ENCODE measurements at places on chromosomes 1 and 21.

DNA sequence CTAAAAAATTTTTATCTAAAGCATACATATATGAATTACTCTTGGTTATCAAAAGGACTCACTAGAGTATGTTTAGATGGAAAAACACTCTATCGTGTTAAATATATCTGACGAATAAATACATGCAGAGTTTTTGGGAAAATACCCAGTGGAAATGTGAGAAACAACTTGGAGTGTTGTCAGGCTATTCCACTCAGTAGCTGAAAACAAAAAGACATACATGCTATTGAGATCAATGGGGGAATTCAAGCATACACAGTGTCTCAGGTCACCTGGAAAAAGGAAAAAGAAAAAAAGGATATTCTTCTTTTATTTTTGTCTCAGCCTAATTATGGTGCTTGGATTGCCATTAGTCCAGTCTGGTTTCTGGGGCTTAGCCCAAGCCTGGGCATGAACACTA, 247.0 kb upstream of the LYPLAL1 start:
- no peak for DNase-seq

- peak; percentile 43 for DNase-seq
Observed at GRCh38 chr1:1788646-1789431, 10.6 kb upstream of the NADK start.

DNA sequence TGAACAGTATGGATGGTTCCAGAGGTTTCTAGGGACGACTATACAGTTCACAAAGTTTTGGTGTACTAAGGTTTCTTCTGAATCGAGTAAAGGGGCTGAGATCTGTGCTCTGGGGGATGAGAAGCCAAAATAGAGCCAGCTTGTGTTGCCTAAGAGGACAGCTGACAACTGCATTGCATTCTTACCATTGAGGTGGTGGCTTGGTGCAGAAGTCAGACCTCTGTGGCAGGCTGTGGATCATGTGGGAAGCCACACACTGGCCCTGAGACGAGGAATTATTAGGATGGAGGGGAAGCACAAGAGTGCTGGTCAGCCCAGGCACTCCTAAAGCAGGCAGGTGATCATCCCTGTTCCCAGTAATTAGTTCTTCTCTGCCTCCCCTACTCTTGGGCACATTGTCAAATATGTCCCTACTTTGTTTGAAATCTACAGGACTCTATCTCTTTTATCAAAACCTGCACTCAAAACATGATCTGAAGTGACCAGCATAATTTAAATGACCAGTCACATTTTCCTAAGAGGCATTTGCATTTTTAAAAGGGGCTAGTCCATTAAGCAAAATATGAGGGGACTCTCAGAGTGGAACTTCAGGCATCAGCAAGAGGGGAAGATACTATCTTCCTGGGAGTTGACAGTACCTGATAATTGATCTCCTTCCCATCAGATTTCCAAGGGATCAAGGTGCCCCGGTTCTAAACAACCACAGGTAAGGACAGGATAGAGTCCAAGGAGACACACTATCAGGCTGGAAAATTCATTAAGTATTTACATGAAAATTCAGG, at the start of gene FCRLB:
FCRLB (plus strand) TSS at position 589 of the 782 bp plus-strand sequence. CDS start 1,129 bp downstream, outside the sequence.
- DNase-seq: no peak

GRCh38 chr21:24205319-24205718, 1402.0 kb downstream of the MRPL39 start:
- DNase-seq: no peak

- no peak for DNase-seq
Observed at GRCh38 chr21:39050841-39051587, 132.2 kb downstream of the PSMG1 start.

DNA sequence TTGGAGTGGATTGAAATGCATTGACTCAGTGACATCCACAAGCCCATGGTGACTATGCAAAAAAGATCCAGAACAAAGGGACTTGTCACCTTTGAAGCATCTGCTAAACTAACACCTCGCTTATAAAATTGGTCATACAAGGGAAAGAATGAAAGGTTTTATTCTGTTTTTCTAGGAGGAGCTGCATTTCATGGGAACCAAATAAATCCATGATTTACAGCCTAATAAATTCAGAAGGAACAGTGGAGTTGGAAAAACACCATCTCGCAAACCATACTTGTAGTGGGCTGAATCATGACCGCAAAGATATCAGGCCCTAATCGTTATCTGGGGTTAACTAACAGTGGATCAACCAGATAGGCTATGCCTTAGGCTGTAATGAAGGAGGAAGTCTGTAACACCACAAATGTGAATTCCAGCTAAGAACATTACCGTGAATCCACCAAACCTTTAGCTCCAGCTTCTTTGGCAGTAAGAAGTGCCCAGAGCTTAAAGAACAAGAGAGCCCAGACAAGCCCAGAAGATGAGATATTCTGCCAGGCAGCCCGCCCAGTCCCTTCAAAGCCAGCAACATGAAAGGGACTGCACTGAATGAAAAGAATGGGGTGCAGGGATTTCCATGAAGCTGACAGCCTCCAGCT, 27.4 kb downstream of the RSPH1 start:
- no peak for DNase-seq

DNA sequence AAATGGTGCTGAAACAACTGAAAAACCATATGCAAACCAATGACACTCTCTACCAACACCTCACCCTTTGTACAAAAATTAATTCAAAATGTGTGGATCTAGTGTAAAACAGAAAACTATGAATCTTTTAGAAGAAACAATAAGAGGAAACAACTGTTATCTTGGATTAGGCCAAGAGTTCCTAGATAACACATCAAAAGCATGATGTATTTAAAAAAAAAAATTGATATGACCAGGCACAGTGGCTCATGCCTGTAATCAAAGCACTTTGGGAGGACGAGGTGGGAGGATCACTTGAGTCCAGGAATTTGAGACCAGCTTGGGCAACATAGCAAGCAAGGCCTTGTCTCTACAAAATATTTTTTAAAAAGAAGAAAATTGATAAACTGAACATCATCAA, 79.0 kb downstream of the EIF4G3 start:
- no peak for DNase-seq

DNA sequence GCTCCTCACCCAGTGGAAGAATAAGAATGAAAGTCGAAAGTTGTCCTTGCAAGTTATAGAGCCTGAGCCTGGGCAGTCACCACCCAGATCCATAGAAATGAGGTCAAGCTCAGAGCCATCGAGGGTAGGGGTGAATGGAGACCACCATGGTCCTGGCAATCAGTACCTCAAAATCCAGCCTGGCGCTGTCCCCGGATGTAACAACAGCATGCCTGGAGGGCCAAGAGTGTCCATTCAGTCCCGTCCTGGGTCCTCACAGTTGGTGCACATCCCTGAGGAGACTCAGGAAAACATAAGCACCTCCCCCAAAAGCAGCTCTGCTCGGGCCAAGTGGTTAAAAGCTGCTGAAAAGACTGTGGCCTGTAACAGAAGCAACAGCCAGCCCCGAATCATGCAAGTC, 41.8 kb downstream of the PLPPR4 start:
- no peak for DNase-seq

DNA sequence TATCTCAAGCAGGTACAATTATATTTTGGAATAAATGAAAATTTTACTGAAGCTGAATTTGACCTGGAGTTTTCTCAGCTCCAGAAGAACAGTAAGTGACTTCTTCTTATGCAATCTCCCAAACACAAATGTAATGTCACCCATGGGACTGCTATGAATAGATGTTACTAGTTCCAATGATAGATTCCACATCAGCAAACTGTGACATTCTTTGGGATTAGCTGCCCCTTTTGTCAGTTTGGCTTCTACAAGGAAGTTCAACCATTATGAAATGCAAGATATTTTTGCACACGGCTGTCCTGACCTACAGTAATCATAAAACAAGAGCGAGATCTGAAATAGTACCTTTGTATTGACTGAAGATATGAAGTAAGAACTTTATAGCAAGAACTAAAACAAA, 27.8 kb upstream of the TSNAX start:
- DNase-seq: no peak

DNA sequence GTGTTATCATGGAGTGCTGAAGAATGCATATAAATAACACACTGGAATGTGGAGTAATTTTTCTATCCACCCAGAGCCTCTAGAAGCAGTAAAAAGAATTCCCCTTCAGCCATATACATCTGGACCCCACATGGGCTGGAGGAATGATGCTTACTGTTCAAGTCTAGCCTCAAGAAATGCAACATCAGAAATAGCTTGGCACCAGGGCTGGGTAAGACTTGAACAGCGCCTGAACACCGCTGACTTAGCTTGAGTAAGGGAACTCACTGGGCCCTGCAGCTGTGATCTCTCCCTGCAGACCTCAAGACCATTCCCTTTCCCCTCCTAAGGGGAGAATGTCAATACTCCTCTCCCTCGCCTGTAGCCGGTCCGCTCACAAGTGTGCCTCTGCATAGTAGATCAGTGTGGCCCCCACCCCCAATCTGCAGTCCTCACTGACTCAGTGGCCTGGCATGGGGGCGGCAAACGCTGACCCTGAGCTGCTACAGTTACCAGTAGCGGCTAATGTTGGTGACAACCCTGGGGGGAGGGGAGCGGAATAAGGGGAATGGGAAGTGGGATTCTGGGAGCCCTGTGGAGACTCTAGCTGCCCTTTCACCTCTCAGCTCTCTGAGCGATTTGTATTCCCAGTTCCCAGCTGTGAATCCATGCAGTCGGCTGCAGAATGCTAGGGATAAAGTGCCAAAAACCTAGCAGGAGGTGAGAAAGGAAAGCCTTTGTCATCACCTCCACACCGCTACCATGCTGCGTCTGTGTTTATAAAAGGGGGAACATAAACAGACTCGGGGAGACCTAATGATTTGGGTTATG, 483.9 kb downstream of the DISC1 start:
- DNase-seq: no peak

- DNase-seq: no peak
Observed at GRCh38 chr1:90977522-90977921, 44.3 kb downstream of the ZNF644 start.

DNA sequence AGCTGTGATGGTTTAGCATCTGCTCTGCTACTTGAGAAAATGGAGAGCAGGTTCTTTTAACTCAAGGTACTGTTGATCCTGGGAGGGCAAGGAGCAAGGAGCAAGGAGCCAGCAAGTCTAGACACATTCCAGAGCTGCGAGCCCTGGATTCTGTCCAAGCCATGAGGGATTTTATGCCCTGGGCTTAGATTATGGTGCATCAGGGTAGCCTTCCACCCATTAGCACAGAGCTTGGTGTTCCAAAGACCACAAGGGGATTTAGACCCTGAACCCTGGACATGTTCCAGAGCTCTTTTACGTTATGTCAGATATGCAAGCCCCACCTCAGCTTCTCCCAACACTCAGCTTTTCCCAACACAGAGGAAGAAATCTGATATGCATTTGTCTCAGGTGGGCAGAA, 2.0 kb upstream of the OR14I1 start:
- DNase-seq: no peak

DNA sequence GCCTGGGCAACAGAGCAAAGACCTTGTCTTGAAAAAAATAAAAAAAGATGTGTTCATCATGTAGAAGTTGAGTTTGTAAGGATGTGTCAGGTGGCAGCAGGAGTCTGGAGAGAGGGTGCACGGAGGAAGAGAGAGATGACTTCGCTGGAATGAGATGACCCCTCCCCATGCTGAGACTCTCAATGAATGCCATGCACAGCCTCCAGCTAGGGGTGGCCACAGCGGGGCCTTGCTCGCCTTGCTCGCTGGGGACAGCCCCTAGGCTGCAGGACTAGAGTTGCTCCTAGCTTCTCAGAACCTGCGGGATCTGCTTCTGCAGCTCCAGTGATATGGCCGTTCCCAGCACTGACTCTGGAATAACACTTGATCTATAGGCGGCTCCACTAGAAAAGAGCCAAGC, 6.6 kb upstream of the C2CD2 start:
- DNase-seq: no peak
